ENCODE measurements at places on chromosomes 1 and 21. TPM values are rescaled to one million over a fixed set of nuclear protein-coding genes. Genes with fewer than 3 reads are reported as not detected.

DNA sequence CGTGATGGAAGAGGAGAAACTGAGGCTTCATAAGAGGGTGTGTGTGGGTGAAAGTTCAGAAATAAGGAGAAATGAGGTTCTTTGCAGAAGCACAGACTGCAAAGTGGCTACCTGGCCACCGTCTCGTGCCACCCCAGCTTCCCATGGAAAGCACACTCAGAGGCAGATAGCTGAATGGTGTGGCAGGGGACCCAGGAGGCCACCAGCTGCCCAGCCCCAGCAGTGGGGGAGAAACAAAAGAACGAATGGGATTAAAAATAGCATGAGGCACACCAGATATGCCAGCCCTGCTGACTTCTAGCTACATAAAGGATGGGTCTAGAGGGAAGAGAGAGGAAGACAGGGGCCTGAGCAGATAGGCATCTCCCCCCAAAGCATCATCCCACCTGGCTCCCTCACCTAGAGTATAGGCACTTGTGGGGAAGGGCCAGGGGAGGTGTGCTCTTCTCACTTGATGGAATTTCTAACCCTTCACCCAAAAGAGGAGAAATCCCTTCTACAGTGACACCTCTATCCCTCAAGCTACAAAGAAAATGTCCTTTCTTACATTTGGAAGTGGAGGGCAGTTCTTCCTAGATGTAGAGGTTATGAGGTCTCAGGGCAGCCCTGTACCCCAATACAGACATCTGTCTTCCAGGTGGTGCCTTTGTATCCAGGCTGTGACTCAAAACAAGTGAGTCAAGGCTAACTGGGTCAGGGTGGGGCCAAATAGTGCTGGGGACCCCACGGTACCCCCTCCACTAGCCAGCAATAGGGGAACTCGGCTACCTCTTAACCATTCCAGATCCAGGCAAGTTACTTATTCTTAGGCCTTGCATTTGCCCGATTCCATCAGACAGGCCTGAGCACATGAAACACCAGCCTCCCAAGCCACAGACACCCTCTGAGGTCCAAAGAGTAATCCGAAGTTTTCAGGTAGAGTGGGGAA lies 3.5 kb downstream of the HDGF start:
- H3K27me3 ChIP-seq = no peaks in the 10 kb centered on the region
- peak overlapping the region; percentile 97 for H3K27ac ChIP-seq
- H3K4me3 ChIP-seq = peak overlapping the region; percentile 93
- peaks cover 50% of the 10 kb centered on the region for H3K4me1 ChIP-seq
- peaks cover 12% of the 10 kb centered on the region for H3K36me3 ChIP-seq

GRCh38 chr21:43331962-43332828 lies 94.7 kb downstream of the SIK1 start:
- H3K27me3 ChIP-seq = peaks cover 5% of the 10 kb centered on the region
- H3K4me3 ChIP-seq = no peak overlapping the region
- no peaks in the 10 kb centered on the region for H3K36me3 ChIP-seq
- H3K27ac ChIP-seq = peak overlapping the region; percentile 83
- H3K4me1 ChIP-seq = peaks cover 14% of the 10 kb centered on the region

GRCh38 chr1:118937413-118938072 lies 50.6 kb downstream of the TBX15 start:
- H3K36me3 ChIP-seq = no peaks in the 10 kb centered on the region
- DNase-seq = no peak
- H3K4me3 ChIP-seq = no peak overlapping the region
- no peaks in the 10 kb centered on the region for H3K4me1 ChIP-seq

DNA sequence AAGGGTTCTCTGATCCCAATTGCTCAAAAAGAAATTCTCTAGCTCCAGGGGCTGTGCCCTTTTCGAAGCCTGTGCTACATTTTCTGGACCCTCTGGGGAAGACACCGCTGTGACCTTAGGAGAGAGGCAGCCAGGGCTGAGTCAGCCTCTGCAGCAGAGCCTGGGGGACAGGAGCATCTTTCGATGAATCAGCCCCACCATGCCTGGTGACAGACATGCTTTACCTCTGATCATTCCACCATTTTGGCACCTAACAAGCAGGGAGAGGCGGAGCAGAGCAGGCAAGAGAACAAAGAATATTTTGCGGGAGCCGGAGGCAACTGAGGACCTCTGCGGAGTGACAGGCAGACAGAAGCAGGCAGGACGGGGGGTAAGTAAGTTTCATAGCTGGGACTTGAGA lies 84.9 kb downstream of the VWA5B1 start:
- DNase-seq = no peak
- no peaks in the 10 kb centered on the region for H3K36me3 ChIP-seq
- no peak overlapping the region for H3K4me3 ChIP-seq
- H3K4me1 ChIP-seq = no peaks in the 10 kb centered on the region

DNA sequence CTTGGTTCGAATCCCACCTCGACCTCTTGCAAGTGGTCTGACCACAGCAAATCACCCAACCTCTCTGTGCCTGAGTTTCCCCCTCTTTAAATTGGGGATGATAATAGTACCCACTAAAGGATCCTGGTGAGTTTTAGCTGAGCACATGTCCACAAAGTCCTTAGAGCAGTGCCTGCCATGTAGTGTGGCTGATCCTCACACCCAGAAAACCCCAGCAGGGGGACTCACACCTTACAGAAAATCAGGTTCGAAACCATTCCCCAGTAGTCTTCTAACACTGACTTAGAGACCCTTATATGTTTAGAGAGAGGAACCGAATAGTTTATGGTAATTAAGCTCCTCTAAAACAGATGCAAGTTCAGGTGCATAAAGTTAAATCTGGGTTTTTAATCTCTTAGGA lies 89.0 kb downstream of the CAMTA1 start:
- H3K27me3 ChIP-seq = no peaks in the 10 kb centered on the region
- H3K4me3 ChIP-seq = no peak overlapping the region
- no peak overlapping the region for H3K27ac ChIP-seq
- DNase-seq = no peak
- peaks cover 18% of the 10 kb centered on the region for H3K36me3 ChIP-seq
- peaks cover 4% of the 10 kb centered on the region for H3K4me1 ChIP-seq

DNA sequence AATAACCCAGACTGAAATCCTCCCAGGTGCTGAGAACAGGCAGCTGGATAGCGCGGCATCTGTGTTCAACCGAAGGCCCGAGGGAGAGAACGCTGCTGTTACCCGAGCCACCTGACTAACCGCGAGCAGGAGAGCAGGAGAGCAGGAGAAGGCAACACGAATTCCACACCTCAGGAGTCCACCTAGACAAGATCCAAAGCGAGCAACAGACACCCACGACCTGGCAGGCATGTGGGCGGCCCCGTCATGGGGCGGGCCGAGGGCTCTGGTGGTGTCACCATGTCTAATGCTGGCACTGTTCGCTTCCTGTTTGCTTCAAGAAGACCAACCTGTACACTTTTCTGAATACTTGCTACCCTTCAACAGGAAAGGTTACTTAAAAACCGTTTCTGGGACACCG lies 20.9 kb upstream of the SPATC1L start:
- peaks cover 20% of the 10 kb centered on the region for H3K36me3 ChIP-seq
- H3K27ac ChIP-seq = no peak overlapping the region
- no peak overlapping the region for H3K4me3 ChIP-seq
- no peaks in the 10 kb centered on the region for H3K27me3 ChIP-seq
- DNase-seq = no peak

DNA sequence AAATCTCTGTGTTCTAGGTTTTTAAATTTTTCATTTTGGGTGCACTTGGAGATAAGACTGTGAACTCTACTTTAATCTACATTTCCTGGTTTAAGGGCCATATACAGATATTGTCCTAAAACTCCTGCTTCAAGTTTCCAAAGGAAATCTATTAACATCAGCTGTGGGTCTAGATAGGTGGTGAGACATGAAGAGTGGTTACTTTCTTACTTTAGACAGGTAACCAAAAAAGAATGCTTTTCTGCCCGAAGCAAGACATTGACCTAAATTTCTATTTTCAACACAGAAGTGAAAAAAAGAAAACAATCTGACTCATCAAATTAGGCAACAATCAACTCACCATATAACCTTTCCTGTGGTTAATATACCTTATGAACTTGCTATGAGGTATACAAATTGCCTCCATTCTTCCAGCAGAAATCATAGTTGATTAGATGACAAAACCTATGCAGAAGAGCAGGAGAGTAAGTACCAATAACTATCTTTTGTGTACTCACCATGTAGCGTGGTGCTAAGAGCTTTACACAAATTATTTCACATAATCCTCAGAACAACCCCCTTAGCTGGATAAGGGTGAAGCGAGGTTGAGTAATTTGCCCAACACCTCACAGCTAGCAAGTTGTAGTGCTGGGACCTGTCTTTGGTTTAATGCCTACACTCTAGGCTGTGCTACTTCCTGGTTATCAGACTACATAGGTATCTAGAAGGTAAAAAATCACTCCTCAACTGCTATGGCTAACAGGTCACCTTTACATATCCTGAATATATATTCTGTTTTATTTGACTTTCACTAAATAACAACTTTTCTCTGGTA lies 23.4 kb upstream of the PTPN14 start:
- no peak overlapping the region for H3K4me3 ChIP-seq
- no peaks in the 10 kb centered on the region for H3K4me1 ChIP-seq
- no peaks in the 10 kb centered on the region for H3K36me3 ChIP-seq
- H3K27ac ChIP-seq = no peak overlapping the region
- no peaks in the 10 kb centered on the region for H3K27me3 ChIP-seq

GRCh38 chr21:42384989-42385388 lies 10.9 kb downstream of the TMPRSS3 start:
- H3K27ac ChIP-seq = no peak overlapping the region
- no peak overlapping the region for H3K4me3 ChIP-seq
- H3K4me1 ChIP-seq = no peaks in the 10 kb centered on the region
- DNase-seq = no peak
- H3K27me3 ChIP-seq = no peaks in the 10 kb centered on the region

GRCh38 chr1:15180189-15180588 lies 26.6 kb downstream of the TMEM51 start:
- no peak for DNase-seq
- H3K27me3 ChIP-seq = no peaks in the 10 kb centered on the region
- no peaks in the 10 kb centered on the region for H3K36me3 ChIP-seq
- H3K27ac ChIP-seq = no peak overlapping the region

GRCh38 chr21:25441835-25442234 lies 165.4 kb downstream of the MRPL39 start:
- no peak for DNase-seq
- H3K36me3 ChIP-seq = no peaks in the 10 kb centered on the region

GRCh38 chr1:117271959-117272358 lies 61.2 kb upstream of the VTCN1 start:
- no peaks in the 10 kb centered on the region for H3K36me3 ChIP-seq
- no peaks in the 10 kb centered on the region for H3K27me3 ChIP-seq

CELF3 gene
- total RNA-seq = not detected

GOLT1A gene
- total RNA-seq = not detected

KIAA0319L gene
- 81.2 TPM for total RNA-seq
